GM23248 (cell line): ENCODE measurements at places on chromosomes 16 and 17. TPM values are rescaled to one million over a fixed set of nuclear protein-coding genes. Genes with fewer than 3 reads are reported as not detected.

The FBXO47 gene
- under 0.01 TPM in 1 of 2 replicates, not detected in the other for total RNA-seq

The WNT9B gene
- total RNA-seq: not detected in 2 replicates

The VMO1 gene
- total RNA-seq: not detected in 2 replicates

The MYH1 gene
- under 0.01 and 0.11 TPM in 2 replicates for total RNA-seq

The SCIMP gene
- total RNA-seq: not detected in 2 replicates

GRCh38 chr16:73323880-73324279 lies 276.0 kb upstream of the ZFHX3 start:
- no peak overlapping the region for H3K27ac ChIP-seq
- no peaks in the 10 kb centered on the region for H3K4me1 ChIP-seq
- DNase-seq: no peak
- H3K4me3 ChIP-seq: no peak overlapping the region

DNA sequence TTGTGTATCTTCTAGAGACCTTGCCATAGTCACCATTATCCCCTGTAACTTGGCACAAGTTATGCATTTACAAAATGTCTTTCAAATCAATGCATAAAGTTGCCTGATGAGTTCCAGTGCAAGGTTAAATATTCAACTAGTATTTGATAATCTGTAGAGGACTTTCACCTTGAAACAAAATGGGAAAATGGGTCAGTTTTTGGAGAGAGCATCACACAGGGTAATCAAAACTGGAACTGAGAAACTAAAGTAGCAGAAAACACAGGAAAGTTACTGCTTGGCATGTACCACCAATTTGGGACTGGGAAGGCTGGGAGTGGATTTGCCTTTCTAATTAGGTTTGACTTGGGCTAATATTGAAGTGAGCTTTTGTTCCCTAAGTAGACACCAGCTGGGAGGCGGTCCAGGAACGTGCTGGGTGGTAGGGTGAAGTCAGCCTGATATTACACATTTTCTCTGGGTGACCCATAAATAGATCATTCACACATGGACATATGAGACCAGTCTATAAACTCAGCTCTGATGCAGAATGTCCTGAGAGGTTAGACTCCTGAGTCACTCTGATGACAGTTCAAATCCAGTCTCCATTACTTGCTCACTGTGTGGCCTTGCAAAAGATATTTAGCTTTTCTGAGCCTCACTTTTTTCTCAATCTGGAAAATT lies 152.3 kb downstream of the PCTP start:
- H3K27me3 ChIP-seq: no peaks in the 10 kb centered on the region
- H3K4me1 ChIP-seq: no peaks in the 10 kb centered on the region
- H3K4me3 ChIP-seq: no peak overlapping the region
- H3K27ac ChIP-seq: no peak overlapping the region
- peak; percentile 7 for DNase-seq

- H3K36me3 ChIP-seq: no peaks in the 10 kb centered on the region
- H3K4me3 ChIP-seq: no peak overlapping the region
- H3K27ac ChIP-seq: no peak overlapping the region
- no peaks in the 10 kb centered on the region for H3K4me1 ChIP-seq
Measured at GRCh38 chr17:333626-334396, 18.8 kb downstream of the RPH3AL start.

DNA sequence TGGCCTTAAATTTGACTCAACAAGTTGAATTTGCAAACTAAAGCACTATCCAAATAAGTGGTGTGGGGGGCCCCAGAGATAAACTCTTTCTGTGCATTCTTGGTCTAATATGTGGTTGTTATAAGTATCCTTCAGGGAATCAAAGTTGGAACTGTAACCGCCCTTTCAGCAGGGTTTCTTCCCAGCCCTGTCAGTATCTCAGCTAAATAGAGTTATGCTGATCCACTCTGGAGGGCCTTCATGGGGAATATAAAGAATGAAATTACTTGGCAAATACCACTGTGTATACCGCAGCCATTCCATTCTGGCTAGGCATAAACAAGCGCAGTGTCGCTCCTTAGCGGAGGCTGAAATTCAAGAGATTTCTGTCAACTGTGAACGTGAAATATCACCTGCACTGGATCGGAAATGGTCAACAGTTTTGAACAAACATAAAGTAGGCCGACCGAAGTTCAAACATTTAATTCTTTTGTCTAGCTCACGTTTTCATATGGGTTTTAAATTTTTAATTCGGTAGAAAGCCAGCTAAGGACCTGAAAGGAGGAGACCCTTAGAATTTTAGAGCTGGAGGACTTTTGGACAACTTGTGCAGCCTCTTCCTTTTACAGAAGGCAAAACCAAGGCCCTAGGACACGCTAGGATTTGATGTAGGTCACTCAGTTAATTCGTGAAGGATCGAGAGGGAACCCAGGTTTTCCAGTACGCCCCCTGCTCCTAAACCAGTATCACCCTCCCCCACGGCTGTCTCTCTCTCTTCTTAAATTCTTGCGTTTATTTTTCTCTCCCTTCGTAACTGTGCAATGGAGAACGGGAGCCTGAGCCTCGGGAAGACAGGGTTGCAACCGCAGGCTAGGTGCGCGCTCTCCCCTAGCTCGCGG lies 74.7 kb downstream of the CHD9 start:
- DNase-seq: peak; percentile 55
- peak overlapping the region; percentile 91 for H3K27ac ChIP-seq
- H3K27me3 ChIP-seq: no peaks in the 10 kb centered on the region
- peak overlapping the region; percentile 74 for H3K4me3 ChIP-seq
- H3K36me3 ChIP-seq: no peaks in the 10 kb centered on the region
- peaks cover 17% of the 10 kb centered on the region for H3K4me1 ChIP-seq

DNA sequence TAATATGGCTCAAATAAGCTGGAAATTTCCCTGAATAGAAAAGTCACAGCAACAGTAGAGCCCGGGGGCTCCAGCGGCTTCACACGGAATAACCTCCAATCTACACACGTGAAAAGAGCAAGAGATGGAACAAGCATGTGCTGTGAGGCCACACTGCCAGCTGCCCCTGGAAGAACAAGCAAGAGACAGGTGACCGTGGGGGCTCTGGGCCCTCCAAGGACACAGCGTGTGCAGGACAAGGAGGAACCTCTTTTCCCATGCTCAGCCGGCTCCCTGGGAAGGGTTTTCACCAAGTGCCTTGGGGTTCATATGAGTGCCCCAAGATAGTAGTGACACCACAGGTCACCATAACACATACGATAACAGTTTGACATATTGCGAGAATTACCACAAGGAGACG lies 110.2 kb upstream of the ZNF750 start:
- H3K27me3 ChIP-seq: no peaks in the 10 kb centered on the region
- DNase-seq: no peak
- peaks cover 15% of the 10 kb centered on the region for H3K36me3 ChIP-seq
- H3K27ac ChIP-seq: no peak overlapping the region
- no peaks in the 10 kb centered on the region for H3K4me1 ChIP-seq

DNA sequence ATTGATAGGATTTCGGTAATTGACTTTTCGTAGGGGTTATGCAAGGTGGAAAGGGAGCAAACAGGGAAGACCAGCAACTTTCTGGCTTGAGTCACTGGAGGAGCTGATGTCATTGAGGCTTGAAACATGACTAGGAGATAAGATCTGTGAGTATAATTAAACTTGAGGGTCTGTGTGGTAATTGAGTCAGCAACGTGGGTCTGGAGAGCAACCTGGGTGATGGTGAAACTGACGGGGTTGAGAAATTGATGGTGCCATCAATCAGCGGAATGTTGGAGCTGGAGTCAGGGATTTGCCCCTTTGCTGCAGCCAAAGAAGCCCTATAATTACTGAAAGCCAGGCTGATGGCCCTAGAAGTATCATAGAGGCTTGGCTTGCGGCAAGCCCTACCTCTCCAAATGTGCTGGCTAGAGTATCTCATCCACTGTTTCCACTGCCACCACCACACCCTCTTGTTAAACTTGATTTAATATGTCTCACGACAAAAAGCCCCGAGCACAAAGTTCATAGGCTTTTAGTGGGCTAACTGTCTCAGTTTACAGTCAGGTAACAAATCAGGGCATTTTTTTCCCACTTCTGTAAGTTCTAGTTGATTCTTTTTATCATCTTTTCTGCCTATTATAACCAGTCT lies 186.9 kb upstream of the ELAC2 start:
- H3K4me1 ChIP-seq: peaks cover 20% of the 10 kb centered on the region
- no peak overlapping the region for H3K27ac ChIP-seq
- no peaks in the 10 kb centered on the region for H3K36me3 ChIP-seq
- DNase-seq: peak; percentile 35
- no peak overlapping the region for H3K4me3 ChIP-seq
- H3K27me3 ChIP-seq: peaks cover 32% of the 10 kb centered on the region

- no peak overlapping the region for H3K27ac ChIP-seq
- peak; percentile 52 for DNase-seq
- H3K36me3 ChIP-seq: no peaks in the 10 kb centered on the region
- no peak overlapping the region for H3K4me3 ChIP-seq
- 0 out of 2 replicates have a peak, but pooled peaks cover 5% of the 10 kb centered on the region for H3K27me3 ChIP-seq
- H3K4me1 ChIP-seq: no peaks in the 10 kb centered on the region
Measured at GRCh38 chr16:5041600-5042133, 7.9 kb upstream of the NAGPA start.

- peak overlapping the region; percentile 99 for H3K4me3 ChIP-seq
- H3K27me3 ChIP-seq: no peaks in the 10 kb centered on the region
- no peaks in the 10 kb centered on the region for H3K36me3 ChIP-seq
- H3K4me1 ChIP-seq: peaks cover 36% of the 10 kb centered on the region
- H3K27ac ChIP-seq: peak overlapping the region; percentile 54
- DNase-seq: peak; percentile 83
Measured at GRCh38 chr17:63622574-63623390, 565 bp downstream of the MAP3K3 start.

- peaks cover 3% of the 10 kb centered on the region for H3K27me3 ChIP-seq
- no peaks in the 10 kb centered on the region for H3K4me1 ChIP-seq
- H3K4me3 ChIP-seq: no peak overlapping the region
- H3K36me3 ChIP-seq: no peaks in the 10 kb centered on the region
- H3K27ac ChIP-seq: no peak overlapping the region
Measured at GRCh38 chr17:36742267-36743000, 141.1 kb downstream of the MRM1 start.

DNA sequence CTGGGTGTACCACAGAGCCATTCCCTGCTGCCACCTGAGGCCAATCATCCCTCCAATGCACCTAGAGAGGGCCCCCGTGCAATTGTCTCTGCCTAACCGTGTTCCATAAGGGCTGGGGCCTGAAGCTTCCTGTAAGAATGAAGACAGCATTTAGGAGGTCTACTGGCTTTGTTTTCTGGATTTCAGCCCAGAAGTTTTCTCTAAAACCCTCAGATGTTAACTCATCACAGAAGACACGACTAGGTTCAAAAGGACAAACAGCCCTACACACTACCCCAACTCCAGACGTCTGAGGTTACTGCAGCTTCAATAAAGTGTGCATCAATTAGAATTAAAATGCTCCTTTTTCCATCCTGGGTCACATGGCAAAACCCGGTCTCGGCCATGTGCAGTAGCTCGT lies 10.8 kb upstream of the DRG2 start:
- H3K4me3 ChIP-seq: no peak overlapping the region
- H3K27me3 ChIP-seq: no peaks in the 10 kb centered on the region; the same call in 1 of the 2 replicates
- H3K4me1 ChIP-seq: no peaks in the 10 kb centered on the region
- no peak overlapping the region for H3K27ac ChIP-seq
- peak; percentile 2 for DNase-seq

DNA sequence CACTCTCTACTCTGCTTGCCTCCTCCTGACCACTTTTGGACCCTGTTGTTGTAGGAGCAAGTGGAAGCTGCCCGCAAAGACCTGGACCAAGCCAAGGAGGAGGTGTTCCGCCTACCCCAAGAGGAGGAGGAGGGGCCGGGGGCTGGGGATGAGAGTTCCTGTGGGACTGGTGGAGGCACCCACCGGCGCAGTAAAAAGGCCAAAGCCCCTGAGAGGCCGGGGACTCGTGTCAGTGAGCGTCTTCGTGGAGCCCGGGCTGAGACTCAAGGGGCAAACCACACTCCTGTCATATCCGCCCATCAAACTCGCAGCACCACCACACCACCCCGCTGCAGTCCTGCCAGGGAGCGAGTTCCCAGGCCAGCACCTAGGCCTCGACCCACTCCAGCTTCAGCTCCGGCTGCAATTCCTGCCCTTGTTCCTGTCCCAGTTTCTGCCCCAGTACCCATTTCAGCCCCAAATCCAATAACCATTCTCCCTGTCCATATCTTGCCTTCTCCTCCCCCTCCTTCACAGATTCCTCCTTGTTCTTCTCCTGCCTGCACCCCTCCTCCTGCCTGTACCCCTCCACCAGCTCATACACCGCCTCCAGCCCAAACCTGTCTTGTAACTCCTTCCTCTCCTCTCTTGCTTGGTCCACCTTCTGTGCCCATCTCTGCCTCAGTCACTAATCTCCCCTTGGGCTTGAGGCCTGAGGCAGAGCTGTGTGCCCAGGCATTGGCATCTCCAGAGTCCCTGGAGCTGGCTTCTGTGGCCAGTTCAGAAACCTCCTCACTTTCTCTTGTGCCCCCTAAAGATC lies 11.0 kb upstream of the PHKG2 start:
- no peak for DNase-seq
- no peak overlapping the region for H3K4me3 ChIP-seq
- H3K27me3 ChIP-seq: no peaks in the 10 kb centered on the region

DNA sequence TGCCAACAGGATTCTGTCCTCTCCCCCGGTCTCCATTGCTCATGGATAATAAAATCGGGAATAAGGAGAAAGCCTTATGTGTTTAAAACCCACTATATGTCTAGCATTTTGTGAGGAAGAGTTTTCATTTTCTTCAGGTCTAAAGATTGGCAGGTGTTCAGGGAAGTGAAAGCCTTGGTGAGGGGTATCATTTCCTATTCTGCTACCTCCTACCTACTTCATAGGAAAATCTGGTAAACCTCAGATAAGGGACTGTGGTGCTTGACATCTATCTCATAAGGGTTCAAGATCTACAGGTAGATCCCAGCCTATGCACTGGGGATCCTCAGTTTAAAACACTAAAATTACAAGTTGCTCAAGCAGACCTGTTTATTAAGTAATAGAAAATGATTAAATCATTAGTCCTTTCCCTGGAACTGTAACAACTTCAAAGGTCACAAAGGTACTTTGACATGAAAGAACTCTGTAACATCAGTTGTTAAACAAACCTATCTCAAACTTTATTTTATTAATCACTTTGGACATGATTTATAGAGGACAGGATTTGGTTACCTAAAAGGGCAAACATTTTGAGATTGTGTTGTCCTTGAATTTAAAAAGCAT lies 6.5 kb downstream of the MOSMO start:
- DNase-seq: no peak
- no peak overlapping the region for H3K27ac ChIP-seq
- H3K4me1 ChIP-seq: peaks cover 21% of the 10 kb centered on the region
- no peaks in the 10 kb centered on the region for H3K27me3 ChIP-seq
- no peaks in the 10 kb centered on the region for H3K36me3 ChIP-seq

DNA sequence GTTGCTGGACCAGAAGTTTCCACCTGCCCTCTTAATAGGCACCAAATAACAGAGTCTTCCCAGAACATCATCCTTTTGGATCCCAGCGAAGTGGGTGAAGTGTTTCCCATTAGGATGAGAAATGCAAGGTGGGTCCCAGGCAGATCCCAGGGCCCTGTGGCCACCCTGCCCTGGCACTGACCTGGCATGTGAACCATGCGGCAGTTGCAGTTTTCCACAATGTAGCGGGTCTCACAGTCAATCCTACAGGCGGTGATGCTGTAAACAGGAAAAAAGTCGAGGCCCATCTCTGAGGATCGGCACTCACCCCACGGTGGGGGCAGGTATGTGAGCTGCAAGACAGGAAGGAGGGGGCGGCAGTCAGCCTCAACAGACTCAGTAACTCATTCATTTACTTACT lies 36.4 kb downstream of the SPACA3 start:
- no peaks in the 10 kb centered on the region; the same call in none of the 2 replicates for H3K27me3 ChIP-seq
- no peak for DNase-seq
- H3K4me3 ChIP-seq: no peak overlapping the region
- H3K27ac ChIP-seq: no peak overlapping the region
- no peaks in the 10 kb centered on the region for H3K36me3 ChIP-seq

GRCh38 chr16:46808997-46809396 lies 22.0 kb downstream of the C16orf87 start:
- DNase-seq: no peak
- peaks cover 6% of the 10 kb centered on the region; the same call in 1 of the 2 replicates for H3K36me3 ChIP-seq
- H3K4me1 ChIP-seq: peaks cover 11% of the 10 kb centered on the region
- H3K27ac ChIP-seq: no peak overlapping the region
- no peaks in the 10 kb centered on the region for H3K27me3 ChIP-seq
